Stimulated activated CD8-positive, alpha-beta memory T cell treated with anti-CD3 and anti-CD28 coated beads, Interleukin-7, amount 100 ng/mL, for 1 hour (primary cell): ENCODE measurements at places on chromosomes 3 and 15.

DNA sequence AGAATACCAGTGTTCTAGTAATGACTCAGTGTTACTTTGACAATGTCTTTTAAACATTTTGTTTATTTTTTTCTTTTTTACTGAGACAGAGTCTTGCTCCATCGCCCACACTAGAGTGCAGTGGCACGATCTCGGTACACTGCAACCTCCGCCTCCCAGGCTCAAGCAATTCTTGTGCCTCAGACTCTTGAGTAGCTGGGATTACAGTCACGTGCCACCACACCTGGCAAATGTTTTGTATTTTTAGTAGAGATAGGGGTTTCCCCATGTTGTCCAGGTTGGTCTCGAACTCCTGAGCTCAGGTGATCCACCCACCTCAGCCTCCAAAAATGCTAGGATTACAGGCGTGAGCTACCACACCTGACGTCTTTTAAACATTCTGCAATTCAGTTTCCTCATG lies 15.7 kb downstream of the AQR start:
- DNase-seq, result no peak

DNA sequence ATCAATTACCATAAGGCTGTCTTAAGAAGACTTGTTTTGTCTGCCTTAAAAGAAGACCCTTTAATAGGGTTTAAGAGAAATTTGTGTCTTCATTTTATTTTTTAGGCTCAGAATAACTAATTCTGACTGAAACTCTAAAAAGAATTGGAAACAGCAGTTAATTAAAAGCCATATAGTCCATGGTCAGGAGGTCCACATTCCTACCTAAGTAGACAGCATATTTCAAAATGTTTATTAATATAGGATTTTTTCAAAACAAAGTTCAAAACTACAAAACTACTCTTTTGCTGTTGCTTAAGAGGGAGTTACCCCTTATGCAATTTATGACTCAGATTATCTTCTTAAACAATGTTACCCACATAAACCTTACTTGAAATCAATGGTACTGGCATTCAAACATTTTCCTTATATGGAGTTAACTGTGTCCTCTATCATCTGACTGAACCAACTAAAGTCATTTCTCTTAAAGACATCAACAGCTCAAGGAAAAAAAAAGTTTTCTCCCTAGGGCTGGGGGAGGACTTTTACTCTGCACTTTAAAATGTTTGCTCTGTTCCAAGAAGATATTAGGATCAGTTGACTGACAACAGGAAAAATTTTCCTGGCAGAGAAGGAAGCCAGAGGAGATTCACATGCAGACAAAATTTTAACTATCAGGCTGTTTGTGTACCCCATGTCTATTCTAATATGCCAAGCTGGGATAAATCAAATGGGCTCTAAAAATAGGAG lies 56.8 kb upstream of the NANOGP8 start:
- DNase-seq, result no peak

DNA sequence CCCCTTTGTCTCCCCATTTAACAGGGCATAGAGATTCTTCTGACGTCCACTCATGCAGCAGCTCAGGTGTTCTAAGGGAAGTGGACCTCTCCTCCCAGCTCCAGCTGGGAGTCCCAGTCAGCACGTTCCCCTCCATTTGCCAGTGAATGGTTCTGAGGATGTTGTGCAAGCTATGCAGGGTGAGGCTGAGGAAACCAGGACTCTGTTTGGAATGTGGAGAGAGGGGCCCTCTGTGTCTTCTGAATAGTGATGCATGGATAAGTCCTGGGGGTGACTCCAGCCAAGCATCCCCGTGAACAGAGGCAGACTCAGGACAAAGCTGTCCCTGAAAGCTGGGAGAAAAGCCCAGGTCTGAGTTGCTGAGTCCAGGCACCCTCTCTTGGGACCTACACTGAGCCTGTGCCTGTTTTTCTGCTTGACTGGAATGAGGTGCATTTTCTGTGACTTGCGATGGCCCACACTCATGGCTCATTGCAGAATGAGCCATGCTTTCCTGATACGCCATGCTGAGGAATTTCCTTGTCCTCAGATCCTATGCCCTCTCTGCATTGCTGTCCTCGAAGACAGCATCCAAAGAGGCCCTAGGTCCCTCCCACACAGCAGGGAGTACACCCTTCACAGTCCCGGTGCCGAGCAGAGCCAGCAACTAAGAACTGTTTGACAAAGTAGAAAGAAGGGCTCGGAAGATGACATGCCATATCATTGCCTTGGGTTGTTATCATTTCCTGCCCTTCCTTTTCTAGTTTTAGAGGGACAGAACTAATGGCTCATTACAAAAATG lies 185.2 kb downstream of the ATP10A start:
- DNase-seq, result no peak

DNA sequence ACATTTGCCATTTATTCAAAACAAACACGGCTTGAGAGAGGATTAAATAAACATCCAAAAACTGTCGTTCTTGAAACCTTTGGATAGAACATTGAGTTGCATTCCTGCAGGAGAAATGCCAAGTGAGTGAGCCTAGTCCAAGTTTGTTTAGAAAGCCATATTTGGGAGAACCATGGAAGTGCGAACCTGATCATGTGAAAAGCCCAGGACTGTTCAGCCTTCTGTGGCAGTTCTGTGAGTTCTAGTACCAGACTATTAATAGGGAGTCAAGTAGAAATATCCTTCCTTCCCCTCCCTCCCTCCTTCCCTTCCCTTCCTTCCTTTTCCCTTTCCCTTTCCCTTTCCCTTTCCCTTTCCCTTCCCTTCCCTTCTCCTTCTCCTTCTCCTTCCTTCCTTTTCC lies 470.4 kb downstream of the LPP start:
- DNase-seq, result no peak

GRCh38 chr15:74824976-74825375 lies 1.5 kb upstream of the CPLX3 start:
- no peak for DNase-seq

GRCh38 chr3:128867200-128868125 lies 12.0 kb upstream of the ACAD9 start:
- DNase-seq, result no peak

DNA sequence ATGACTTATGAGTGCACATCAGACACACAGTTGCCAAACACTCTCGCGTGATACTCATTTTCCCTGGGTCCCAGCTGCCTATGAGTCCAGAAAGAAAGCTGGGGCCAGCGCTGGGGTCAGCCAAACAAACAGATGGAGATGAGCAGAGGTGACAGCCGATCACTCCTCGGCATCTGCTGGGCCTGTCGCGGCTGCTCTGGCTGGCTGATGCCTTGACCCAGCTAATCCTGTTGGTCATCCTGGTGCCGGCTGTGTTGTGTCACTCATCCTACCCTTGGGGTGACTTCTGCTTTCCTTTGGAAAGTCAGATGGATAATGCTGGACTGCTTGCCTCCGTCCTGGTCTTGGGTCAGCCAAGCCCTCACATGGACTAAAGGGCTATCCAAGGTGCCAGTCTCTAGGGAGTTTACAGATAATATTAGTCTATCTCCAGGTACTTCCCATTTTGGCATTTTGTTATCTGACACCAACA lies 105.3 kb upstream of the PDZRN3 start:
- DNase-seq, result no peak

- DNase-seq, result no peak
These were observed 125.2 kb upstream of the PROK2 start for GRCh38 chr3:71910108-71910507.

- no peak for DNase-seq
These were observed 656.4 kb downstream of the MECOM start for GRCh38 chr3:169007145-169007544.

DNA sequence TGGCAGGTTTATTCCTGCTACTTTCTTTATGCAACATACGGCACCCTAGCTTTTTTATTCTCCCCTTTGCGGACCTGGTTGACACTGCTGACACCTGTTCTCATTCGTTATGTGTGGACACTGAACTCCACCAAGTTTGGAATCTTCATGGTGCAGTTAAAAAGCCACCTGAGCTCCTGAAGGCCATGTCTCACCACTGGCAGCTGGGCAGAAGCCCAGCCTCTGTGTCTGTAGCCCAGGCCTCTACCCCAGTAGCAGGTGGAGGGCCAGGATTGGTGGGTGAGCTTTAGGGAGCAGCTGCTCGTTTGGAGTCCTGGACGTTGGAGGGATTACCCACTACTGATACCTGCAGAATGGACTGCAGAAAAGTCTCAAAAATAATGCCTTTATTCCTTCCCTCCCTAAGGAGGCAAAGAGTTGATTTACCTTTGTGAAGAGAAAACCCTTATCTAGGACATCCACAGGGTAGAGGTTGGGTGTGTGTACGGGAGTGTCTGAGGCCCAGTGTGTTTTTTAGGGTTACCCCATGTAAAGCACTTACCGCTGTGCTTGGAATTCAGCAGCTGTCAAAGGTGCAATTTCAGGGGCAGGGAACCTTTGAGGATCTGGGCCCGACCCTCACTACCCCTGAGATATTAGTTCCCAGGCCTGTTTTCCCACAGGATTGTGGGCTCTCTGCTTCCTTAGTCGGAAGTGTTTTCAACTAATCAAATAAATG lies 637 bp upstream of the CCNDBP1 start:
- no peak for DNase-seq

GRCh38 chr3:51715231-51715976 lies 8.5 kb downstream of the GRM2 start:
- no peak for DNase-seq

DNA sequence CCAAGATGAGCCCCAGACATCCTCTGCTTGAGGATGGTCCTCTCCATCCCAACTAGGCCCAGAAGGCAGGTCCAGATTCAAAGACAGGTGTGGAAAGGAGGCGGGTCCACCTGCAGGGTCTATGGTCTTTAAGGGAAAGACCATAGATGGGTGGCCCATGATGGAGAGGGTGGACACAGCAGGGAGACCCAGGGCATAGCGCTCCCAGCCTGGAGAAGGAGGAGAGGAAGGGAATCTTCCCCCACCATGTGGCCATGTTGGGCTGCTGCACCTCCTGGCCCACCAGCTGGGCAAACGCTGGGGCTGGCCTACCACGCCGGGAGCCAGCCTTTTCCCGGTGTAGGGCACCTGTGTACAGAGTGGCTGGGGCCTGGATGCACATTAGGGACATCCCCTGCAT lies 265.2 kb upstream of the TLE3 start:
- DNase-seq, result no peak

DNA sequence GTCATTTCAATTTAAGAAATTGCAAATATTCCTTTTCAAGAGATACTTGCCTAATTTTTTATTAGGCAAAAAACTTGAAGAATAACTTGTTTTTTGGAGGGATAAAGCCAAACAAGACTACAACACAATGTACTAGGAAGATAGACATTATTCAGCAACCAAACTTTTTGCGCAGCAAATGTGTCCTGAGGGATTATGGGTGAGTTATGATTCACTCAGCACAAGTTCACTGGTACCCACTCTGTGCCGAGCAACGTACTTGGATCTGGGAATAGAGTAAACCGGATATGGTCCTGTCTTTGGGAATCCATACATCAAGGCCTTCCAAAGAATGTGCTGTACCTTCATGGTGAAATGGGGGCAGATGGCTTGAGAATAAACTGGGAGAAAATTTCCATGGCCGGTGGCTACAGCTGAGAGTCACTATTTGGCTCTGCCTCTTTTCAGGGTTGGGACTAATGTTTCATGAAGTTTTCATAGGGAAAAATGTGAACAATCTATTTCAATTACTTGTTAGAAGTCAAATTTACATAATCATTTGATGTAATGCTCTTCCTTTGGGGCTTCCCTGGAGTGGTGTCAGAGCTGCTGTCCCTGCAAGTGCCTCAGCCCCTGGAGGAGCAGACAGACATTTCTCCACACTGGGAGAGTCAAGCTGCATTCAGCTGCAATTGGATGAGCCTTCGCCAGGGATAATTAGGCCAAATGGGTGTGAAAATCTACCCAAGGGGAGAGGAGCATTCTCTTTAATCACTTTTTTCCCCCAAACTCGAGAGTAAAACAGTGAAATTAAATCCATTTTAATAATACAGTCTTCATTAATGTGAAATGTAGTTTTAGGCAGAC lies 315.2 kb downstream of the CLSTN2 start:
- DNase-seq, result no peak

DNA sequence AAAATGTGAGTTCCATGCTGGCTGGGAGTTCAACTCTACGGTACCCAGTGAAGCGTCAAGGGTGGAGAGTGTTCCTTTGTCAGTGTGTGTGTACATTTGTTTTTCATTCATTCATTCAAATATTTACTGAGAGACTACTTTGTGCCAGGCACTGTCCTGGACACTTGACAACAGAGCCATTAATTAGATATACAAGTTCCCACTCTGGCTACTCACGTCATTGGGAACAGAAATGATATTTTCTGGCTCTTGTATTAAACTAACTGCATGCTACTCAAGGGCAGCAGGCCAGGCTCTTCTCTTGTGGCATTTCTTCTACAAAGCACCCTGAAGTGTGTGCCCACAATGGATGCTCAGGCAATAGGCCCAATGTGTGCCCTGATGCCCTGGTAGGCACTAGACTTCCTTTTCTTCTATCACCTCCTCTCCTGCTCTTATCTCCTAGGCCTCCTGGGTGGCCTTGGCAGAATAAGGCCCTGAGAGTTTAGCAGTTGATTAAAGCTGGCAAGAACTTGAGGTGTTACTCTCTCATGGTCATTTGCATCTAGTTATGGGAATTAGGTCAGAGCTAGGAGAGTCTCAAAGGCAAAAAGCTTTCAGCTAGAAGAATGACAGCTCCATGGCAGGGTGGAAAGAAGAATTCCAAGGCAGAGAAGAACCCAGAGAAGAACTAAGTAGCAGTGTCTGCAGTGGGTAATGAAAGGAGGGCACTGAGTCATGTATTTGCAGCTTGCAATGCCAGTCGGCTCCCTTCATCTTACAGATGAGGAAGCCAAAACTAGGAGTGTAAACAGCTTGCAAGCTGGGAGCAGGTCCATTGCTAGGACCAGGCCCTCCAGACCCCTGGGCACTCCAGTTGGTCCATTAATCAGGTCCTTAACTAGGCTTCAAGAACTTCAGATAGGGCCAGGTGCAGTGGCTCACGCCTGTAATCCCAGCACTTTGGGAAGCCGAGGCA lies 14.0 kb upstream of the SMAD3 start:
- DNase-seq, result no peak

GRCh38 chr3:59502806-59503205 lies 453.0 kb upstream of the CFAP20DC start:
- DNase-seq, result no peak

DNA sequence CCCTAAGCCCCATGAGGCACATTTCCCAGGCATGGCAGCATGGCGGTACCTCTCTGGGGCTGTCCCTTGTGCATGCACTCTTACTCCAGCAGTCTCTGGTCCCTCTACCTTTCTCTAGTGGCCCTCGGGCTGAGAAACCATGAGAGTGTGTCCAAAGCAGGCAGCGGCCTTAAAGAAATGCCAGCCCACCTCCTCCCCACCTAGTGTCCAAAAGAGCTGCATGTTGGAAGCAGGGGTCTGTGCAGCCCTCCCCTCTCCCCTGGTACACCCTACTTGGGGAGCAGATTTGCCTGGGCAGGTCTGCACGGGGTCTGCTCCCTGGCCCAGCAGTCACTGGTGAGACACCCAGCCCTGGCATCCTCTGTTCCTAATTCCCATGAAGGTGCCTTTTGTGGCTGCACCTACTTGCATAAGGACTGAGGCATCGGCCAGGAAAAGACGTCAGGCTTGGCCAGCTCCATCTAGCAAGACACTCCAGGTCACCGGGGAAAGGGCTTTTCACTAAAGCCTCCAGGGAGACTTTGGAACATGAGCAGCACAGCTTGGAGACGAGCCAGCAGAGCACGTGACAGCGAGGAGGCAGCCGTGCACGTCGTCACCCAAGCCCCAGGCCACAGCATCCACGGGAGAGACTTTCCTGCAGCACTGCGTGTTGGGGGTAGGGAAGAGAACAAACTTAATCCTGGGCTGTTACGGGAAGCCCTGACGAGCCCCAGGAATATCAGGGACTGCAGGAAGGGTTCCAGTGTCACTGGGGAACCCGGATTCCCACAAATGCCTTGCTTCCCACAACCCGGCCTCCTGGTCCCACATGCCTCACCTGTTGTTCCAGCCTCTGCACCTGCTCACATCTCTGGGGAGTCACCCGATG lies 38.8 kb downstream of the TM2D3 start:
- DNase-seq, result no peak
